ENCODE measurements at places on chromosomes 5 and 9.

DNA sequence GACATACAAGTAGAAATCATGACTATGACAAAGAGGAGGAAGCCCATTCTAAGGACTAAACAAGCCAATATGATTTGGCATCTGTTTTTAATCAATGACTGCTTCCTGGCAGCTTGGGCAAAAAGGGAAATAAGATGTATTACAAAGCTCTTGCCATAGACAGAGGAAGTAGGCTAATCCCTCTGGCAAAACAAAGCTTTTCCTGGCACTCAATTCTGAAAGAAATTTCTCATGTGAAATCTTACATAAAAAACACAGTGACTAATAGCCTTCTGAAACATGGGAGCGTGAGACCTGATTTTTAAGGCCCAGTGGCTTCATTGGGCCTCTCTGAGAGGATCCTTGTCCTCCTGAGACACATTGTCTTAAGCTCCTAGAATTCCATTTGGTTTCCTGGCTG, 93.6 kb downstream of the COL23A1 start:
- DNase-seq, result no peak

DNA sequence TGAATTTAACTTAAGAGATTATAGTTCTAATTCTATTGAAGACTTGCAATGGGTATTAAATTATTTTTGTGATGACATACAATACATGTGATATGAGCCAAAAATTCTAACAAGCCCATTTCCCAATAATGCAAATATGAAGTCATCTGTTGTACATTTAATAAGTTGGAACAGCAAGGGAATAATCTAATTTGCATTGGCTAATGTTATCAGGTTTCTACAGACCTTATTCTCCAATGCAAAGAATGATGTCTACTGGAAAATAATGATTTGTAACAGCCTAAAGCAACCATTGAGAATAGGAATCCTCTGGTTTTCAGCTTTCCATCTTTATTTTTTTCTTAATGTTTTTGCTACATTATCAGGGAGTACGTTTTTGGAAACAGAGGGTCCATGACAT, 89.1 kb upstream of the MINAR2 start:
- no peak for DNase-seq

DNA sequence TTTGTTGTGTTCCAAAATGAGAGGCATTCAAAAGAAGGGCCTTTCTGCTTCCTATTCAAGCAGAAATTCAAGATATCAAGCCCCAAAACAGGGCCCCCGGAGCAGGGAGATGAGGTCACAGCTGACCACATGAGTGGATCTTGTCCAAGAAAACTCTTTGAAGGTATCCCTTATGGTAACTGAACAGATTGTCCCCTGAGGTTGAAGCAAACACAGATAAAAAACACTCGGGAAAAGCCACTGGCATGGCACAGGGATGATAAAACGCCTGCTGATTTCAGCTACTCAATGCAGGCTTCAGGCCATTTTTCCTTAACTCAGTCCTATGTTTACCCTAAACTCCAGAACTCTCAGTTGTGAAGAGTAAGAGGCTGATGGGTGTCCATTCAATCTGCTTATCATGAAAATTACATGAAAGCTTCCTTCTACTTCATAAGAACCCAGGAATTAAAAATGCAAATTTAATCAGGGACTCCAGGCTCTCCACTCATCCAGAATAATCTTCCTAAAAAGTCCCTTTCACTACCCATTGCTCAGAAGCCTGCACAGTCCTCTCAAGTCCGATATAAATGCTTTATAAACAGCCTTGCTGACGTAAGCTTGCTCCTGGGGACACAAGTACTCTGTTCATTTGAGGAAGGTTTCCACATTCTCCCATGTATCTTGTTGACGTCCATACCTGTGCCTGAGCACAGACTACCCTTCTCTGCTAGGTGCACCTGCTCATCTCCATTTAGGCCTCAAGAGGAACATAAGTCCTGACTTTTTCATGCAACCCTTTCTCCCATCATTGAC, 35.9 kb upstream of the SLC1A3 start:
- DNase-seq, result no peak

- no peak for DNase-seq
Measured at GRCh38 chr5:74452856-74453255, 187.7 kb downstream of the ENC1 start.

- DNase-seq, result no peak
Measured at GRCh38 chr9:127915325-127915752, 1.5 kb downstream of the ST6GALNAC4 start.

- DNase-seq, result no peak
Measured at GRCh38 chr5:81450940-81451339, 57.0 kb upstream of the ACOT12 start.

DNA sequence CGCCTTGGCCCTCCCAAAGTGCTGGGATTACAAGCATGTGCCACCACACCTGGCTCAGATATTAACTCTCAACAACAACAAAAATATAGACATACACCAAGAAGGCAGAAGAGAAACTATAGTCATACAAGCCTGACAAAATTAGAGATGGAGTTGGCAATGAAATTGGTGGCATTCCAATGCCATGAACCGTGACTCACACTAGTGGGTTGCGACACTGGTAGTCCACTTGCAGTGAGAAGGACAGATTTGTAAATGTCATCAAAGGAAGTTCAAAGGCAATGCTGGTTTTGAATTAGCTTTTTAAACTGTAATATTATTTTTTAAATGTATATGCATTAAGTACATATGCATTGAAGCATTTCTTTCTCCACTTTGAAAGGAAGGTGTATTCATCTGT, 8.5 kb upstream of the DNAJC25 start:
- DNase-seq, result no peak

- DNase-seq, result no peak
Measured at GRCh38 chr5:124797665-124798087, 51.2 kb upstream of the ZNF608 start.

GRCh38 chr5:53987101-53987500, 323.3 kb downstream of the ARL15 start:
- no peak for DNase-seq

DNA sequence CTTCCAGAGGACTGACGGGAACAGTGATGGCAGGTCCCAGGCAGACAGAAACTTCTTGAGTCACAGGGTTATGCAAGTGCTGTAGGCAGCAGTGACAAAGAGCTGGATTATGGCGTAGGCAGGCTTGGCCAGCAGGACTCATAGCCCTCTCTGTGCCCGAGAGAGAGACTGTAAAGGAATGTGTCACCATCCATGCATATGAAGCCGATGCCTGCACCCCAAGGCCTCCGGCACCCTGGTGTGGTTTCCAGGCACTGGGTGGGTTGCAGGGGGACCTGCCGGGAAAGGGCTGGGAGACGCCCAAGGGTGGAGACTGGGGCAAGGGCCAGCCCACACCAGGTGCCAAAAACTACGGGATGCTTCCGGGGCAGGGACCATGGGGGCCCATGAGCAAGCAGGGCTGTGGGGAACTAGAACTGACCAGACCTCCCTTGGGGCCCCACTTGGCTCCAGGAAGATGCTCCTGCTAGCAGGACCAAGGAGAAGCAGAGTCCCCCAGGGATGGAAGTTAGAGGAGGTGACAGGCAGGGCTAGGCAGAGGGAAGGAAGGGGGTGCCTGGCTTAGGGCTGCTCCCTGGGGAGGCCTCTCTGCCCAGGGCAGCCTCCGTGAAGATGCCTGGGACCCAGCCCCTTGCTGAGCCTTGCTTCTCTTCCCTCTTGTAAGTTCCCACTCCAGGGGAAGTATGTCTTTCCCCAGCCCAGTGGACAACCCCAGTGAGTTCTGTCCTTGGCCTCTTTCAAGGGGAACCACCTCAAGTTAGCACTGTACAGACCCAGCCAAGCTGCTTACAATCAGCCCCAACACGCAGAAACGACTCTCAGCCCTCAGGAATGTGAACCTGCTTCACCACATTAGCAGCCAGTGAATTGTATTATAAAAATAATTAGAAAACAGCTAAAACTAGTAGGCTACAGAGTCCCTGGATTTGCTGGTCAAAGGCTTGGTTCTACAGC, 10.5 kb upstream of the IPPK start:
- DNase-seq, result no peak

- no peak for DNase-seq
Measured at GRCh38 chr5:104353371-104353770, 790.8 kb upstream of the NUDT12 start.

- no peak for DNase-seq
Measured at GRCh38 chr9:20838218-20838617, 154.2 kb downstream of the FOCAD start.

GRCh38 chr9:106716820-106717219, 146.1 kb upstream of the ZNF462 start:
- DNase-seq, result no peak

- no peak for DNase-seq
Measured at GRCh38 chr9:117278471-117279035, 136.3 kb downstream of the ASTN2 start.

DNA sequence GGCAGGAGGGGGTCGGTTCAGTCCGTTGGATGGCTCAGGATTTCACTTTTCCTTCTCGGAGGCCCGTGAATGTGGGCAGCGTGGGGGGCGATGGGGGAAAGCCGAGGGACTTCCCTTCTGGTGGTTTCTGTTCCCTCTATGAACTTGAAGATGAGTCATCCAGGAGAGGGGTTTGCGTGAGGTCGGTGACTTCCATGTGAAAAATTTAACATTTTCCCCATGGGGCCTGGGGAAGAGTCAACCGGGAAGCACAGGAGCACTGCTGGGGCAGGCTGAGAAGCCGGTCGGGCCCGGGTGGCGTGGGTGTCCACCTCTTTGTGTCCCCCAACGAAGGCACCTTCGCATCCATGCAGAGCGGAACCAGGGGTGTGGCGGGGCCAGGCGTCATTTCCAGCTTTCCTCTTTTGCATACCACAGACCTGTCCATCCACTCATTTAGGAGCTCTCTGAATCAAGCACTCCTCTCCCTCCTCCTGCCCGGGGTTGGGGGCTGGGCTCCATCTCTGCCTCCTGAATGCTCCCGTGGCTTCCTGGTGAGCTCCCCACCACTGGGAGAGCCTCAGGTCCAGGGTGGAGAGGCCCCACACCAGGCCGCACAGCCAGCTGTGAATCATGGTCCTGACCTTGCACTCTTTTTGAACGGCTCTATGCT, 68.4 kb downstream of the ANKRD33B start:
- DNase-seq, result no peak

- no peak for DNase-seq
Measured at GRCh38 chr9:122777052-122777451, 11.7 kb upstream of the OR5C1 start.

- DNase-seq, result no peak
Measured at GRCh38 chr5:17816944-17817343, 182.7 kb downstream of the TAF11L14 start.

- no peak for DNase-seq
Measured at GRCh38 chr5:63655043-63655442, 307.2 kb downstream of the HTR1A start.

- DNase-seq, result no peak
Measured at GRCh38 chr5:175753536-175754402, 95.9 kb downstream of the HRH2 start.

- no peak for DNase-seq
Measured at GRCh38 chr9:110531776-110532175, 47.8 kb downstream of the SVEP1 start.

GRCh38 chr5:159316519-159317383, 13.5 kb downstream of the IL12B start:
- no peak for DNase-seq

- no peak for DNase-seq
Measured at GRCh38 chr5:96729156-96729555, 67.0 kb downstream of the CAST start.

- no peak for DNase-seq
Measured at GRCh38 chr9:95096807-95097206, 220.7 kb downstream of the FANCC start.

GRCh38 chr5:53355931-53356330, 124.5 kb upstream of the FST start:
- no peak for DNase-seq

- no peak for DNase-seq
Measured at GRCh38 chr5:139266236-139266635, 27.3 kb upstream of the MATR3 start.

- DNase-seq, result no peak
Measured at GRCh38 chr5:151581347-151581746, 9.8 kb downstream of the FAT2 start.

GRCh38 chr5:131877873-131878272, 67.6 kb downstream of the MEIKIN start:
- DNase-seq, result no peak

- DNase-seq, result no peak
Measured at GRCh38 chr5:56457887-56458812, 225.0 kb upstream of the ANKRD55 start.

DNA sequence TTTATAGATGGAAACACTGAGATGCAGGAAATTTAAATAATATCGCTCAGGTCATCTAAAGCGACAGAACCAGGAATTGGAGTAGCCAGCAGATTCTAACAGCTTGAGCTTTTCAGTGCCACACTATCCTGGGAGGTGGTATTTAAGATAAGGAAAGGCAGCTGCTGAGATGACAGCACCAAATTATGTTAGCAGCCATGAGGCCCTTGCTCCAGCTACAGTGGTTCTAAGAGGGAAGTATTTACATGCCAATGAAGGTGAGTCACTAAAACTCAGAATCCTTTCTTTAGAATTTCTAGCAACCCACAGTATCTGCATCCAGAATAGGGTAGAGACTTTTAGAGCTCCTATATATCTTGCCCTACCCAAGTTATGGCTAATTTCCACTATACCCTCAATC, 127.0 kb upstream of the VLDLR start:
- DNase-seq, result no peak

- DNase-seq, result no peak
Measured at GRCh38 chr5:145791866-145792265, 43.3 kb downstream of the PRELID2 start.

- no peak for DNase-seq
Measured at GRCh38 chr5:96751203-96752169, 56.3 kb downstream of the ERAP1 start.

DNA sequence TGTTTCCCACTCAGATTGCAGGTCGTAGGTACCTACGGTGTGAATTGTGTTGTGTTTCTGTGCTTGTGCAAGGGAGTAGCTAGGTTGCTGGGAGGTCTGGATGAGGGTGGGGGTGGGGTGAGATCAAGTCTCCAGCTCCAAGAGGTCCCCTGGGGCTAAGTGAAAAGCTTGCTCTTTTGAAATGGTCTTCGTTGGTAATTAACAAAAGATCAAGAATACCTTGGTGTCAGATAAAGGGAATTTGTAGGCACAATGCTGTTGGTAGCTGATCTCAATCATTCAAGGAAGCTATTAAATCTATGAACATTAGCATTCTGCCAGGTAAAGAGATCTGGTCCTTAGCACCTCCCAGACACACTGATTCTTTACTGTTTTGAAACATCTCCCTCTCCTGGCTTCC, 928 bp upstream of the PCDHGC4 start:
- peak; percentile 4 for DNase-seq

- no peak for DNase-seq
Measured at GRCh38 chr5:148387325-148387724, 3.6 kb downstream of the FBXO38 start.

- DNase-seq, result peak; percentile 6
Measured at GRCh38 chr9:97398999-97399758, 12.7 kb upstream of the TDRD7 start.
